Activated naive CD8-positive, alpha-beta T cell treated with anti-CD3 and anti-CD28 coated beads, Interleukin-2, amount 50 U/mL, for 16 hours (primary cell): ENCODE measurements at places on chromosomes 7 and 10.

GRCh38 chr7:131159961-131160361, 167.7 kb upstream of the MKLN1 start:
- DNase-seq, result no peak

GRCh38 chr7:25854059-25854458, 297.9 kb upstream of the NFE2L3 start:
- no peak for DNase-seq

DNA sequence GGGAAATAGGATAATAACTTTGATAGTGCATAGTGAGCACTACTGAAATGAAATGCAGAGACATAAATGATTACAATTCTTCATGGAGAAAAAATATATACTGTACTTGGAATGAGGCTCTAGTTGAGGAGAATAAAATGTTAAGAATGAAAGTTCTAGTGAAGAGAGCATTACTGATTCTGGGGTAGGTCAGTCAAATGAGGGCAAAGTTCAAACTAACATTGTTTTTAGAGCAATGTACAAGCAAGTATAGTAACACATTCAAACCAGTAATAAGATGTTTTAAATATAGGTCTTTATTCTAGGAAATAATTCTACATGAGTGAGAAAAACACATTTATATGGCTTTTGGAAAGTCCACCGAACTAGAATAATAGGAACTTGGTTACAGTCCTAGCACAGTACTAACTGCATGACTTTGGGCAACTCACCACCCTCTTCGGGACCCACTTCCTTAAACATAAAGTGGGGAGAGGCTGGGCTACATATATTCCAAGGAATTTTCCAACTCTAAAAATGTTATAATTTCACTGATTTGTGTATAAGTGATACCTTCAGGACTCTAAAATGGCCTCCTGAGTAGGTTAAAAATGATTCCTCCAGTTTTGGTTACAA, 86.4 kb downstream of the CDK6 start:
- DNase-seq, result no peak

DNA sequence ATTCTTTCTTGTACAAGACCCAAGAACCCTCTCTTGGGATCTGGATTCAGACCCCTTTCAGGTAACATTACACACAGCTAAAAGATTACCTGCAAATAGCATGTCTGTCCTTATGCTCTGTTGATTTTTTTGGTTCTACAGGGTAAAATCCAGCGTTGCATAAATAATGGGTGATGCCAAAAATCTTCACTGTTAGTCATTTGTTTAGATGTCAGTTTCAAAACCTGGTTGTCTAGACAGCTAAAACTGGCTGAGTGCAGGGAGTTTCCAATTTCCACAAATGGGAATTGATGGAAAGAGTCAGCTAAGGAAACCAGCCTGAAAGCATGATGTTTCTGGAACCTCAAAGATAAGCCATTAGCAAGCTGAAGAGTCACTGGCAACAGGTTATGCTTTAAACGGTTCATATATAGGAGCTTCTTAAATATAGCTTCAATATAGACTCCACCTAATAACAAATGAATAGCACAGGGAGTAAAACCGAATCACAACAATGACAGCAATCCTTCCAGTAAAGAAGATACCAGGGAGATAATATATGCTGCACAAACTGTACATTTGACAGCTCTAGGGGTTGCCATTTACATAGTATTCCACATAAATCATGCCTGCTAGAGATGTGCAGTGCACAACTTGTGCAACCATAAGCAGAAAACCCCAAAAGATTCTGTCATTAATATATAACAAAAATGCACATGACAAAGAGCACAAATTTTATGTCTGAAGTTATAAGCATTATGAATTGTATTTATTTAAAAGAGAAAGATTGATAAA, 20.4 kb downstream of the CCDC71L start:
- DNase-seq, result no peak

DNA sequence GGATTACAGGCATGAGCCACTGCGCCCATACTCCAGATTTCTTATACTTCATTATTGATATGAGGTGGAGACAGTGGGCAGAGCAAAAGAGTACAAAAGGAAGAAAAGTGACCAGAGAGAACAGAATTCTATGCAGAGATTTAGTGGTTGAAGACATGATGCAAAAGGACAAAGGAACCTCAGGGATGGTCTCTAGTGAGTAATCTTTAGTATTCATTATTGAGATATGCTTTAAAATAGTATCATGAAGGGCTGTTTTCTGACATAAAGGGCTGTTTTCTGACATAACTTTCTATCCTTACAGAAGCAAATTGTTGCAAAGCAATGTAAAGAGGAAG, 81.2 kb upstream of the OIT3 start:
- no peak for DNase-seq

GRCh38 chr10:87850742-87851205, 12.6 kb downstream of the KLLN start:
- DNase-seq, result no peak

DNA sequence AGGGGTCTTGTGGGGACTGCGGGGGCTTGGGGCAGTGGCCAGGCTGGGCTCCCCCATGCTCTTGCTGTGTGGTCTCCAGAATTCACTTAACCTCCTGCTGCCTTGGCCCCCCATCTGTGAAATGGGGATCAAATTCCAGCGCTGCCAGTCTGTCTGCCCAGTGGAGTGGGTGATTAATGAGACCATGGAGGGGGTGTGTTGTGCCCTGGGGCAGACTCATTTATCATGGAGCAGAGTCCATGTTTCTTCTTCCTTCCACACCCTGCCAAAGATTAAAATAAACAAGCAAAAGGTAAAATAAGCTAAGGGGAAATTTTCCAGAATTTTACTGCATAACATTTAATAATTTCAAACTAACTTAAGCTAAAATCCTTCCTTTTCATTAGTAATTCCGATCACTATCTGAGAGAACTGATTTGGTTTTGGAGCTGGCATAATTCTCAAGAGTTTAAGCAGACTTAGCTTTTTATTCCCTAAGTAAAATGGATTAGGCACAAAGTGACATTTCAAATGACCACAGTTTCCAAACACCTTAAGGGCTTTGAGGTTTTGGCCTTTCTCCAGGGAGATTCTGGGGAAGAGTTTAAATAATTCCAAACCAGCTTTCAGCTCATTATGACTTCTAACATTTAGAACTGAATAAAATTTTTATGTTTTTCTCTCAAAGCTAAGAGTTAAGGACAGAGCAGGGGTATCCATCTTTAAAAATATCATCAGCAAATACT, 211.9 kb downstream of the CXCL12 start:
- no peak for DNase-seq

DNA sequence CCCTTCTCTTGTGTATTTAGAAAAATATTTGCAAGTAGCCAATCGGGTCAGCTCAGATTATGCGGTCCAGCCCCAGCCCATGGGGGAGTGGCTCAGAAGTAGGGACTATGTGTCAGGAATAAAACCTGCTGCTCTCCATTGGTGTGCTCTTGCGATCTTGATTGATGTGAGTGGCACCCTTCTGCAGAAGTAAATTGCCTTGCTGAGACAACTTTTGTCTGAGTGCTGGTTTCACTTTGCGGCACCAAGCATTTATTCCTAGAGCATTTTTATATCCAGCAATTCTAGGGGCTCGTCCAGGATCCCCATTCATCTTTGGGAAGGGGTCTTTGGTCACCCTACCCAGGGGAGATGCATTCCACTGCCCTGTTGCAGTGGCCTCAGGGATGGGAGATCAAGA, 26.1 kb upstream of the FAM221A start:
- no peak for DNase-seq

- no peak for DNase-seq
Observed at GRCh38 chr7:94975336-94975735, 67.9 kb downstream of the PPP1R9A start.

GRCh38 chr7:42167631-42168236, 69.3 kb downstream of the GLI3 start:
- DNase-seq, result no peak

GRCh38 chr10:33800986-33801385, 466.5 kb upstream of the NRP1 start:
- no peak for DNase-seq

GRCh38 chr7:26514633-26515032, 223.0 kb downstream of the SNX10 start:
- DNase-seq, result no peak

GRCh38 chr10:32888161-32888927, 69.7 kb downstream of the ITGB1 start:
- DNase-seq, result no peak

- no peak for DNase-seq
Observed at GRCh38 chr10:125133696-125134482, 26.5 kb downstream of the CTBP2 start.
